Left colon (tissue), 2 donors: ENCODE measurements at places on chromosomes 11 and 22.

DNA sequence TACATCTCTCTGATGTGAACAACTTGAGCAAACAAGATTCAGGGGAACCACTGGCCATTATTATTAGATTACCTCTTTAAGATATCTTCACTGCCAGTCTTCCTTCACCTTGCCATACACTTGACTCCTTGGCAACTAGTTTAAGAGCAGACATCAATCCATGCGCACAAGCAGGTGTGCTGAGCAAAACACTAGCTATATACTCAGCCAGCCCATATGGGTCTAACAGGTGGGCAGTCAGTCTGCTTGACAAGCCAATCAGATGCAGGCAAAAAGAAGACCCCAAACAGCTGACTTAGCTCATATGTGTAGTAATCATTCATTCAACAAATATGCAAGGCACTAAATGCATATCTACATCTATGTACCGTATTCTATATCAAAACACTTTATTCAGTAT lies 101.2 kb downstream of the SIK3 start:
- DNase-seq = no peak

- DNase-seq = no peak
Observed at GRCh38 chr11:78080818-78081495, 1.3 kb upstream of the NDUFC2 start.

DNA sequence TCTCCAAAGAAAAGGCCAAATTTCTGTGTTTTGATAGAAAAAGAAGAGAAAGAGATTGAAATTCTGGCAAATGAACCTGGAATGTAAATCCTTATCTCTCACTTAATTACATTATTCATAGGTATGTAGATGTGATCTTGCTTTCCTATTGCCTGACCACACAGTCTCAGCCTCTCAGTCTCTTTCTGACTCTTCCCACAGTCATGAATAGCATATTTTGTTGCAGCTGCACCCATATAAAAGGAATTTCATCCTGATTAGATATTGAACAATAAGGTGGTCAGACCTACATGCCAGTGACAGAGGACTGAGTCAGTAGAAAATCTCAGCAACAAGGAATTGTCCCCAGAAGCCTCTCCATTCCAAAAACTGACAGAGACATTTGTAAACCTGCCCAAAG lies 62.9 kb upstream of the LRRC4C start:
- DNase-seq = no peak

DNA sequence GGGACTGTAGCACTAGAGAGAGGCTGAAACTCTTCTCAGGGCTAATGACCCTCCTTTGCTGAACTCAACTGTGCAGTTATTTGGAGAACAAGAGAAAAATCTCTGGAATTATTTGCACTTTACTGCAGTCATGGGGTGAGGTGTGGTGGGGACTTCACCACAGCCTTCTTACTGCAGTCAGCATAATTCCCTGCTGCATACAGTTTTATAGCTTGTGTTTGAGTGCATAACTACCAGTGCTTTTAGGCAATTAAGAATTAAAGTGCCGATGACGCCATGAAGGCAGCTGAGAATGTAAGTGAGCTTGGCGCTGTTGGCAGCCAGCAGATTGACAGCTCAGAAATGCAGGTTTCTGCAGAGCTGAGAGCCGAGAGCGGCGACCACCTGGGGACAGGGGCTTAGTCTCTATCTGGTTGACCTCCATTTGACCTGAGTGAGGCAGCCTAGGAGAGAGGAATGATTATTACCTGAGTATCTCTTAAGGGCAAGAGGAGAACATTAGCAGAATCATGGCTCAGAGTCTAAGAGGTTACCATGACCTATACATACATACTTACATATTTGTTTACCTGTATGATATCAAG lies 830.0 kb downstream of the NTM start:
- DNase-seq = no peak

GRCh38 chr11:19199771-19200170 lies 2.0 kb downstream of the CSRP3 start:
- DNase-seq = no peak

DNA sequence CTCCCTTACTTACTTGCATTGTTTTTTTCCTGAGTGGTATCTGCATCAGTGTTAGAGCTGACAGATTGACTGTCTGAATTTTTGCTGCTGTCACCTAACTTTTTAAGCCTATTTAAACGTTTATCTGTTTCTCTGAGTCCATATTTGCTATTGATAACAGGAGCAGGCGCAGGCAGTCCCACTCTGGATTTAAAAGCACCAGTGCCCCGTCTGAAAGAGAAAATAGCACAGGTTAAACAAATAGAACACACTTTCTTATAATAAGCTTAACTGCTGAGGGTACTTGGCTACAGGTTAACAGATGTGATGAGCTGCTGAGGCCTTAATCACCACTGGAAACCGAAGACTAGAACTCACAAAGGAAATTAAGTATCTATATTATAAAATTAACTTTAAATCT lies 45.8 kb upstream of the CHKA start:
- no peak for DNase-seq

- no peak for DNase-seq
Observed at GRCh38 chr11:123187665-123188507, 7.2 kb downstream of the CLMP start.

DNA sequence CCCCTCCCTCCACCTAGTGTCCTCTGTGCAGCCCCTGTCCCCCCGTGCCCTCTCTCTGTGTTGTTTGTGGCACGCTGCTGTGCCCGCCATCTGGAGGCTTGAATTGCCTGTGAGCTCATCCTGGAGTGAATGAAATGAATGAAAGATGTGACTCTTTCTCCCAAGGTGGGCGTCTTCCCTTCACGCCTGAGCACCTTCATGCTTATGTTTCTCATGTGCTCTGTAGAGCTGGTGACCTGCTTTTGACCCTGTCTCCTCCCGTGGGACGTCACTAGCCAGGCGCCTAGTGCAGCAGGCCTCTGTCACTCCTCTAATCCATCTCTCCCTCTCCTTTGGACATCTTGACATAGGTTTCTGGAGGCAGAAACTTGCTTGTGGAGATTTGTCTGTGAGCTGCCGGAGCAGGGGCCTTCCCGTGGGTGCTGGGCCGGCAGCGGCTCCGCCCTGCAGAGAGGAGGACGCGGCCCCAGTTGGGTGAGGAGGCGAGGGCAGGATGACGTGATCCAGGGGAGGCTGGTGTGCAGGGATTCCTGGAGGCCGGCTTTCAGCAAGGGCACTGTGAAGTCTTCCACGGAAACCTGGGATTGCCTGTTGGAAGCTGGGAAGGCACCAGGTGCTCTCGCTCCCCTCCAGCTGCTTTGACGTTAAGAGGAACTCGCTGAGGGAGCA lies 40.6 kb downstream of the MUC6 start:
- DNase-seq = no peak

DNA sequence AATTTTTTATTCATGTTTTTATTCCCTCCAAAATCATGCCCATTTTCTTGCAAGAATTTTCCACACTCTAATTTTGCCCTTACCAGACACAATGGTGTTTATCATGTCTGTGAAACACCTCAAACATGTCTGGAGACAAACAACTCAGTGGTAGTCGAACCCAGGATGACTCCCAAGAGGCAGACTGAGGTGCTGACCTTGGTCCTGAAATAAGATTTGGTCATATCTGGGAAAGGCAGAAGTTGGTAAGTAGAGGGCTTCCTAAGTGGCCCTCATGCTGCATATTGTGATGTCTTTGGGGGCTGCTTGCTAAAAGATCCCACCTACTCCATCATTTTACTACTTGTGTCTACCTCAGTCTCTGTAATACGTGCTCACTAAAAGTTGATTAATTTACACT lies 369.4 kb upstream of the ISX start:
- no peak for DNase-seq

- DNase-seq = no peak
Observed at GRCh38 chr22:31045900-31046538, 35.1 kb upstream of the SMTN start.

GRCh38 chr11:63869171-63869591 lies 30.3 kb downstream of the MARK2 start:
- DNase-seq = peak; percentile 73

GRCh38 chr11:79018371-79018849 lies 422.4 kb downstream of the TENM4 start:
- DNase-seq = no peak

- no peak for DNase-seq
Observed at GRCh38 chr11:27161071-27161470, 120.5 kb downstream of the BBOX1 start.

DNA sequence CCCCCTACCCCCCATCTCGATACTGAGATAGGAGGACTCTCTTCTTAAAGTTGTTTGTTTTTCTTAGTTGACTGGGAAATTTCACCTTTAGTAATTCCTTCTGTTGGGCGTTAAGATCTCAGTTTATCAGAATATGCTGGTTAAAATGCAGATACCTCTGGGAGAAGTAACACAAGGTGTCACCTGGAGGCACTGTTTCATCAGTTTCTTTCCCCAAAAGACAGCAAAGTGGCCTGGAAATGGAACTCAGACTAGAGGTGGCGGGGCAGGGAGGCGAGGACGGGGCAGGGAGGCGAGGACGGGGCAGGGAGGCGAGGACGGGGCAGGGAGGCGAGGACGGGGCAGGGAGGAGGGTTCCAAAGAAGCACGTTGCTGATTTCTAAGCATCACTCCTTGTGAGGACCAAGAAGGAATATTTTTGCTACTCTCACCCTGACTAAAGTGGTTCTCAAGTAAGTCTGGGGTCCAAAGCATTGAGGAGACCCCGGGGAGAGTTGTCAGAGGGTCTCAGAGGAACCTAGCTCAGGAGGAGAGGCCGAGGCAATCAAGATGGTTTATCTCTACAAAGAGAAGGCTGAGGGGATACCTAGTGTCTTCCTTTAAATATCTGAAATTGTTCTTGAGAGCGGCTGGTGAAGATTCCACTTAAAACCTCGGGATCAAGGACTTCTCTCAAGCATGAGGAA lies 147.0 kb upstream of the B3GAT1 start:
- DNase-seq = no peak

DNA sequence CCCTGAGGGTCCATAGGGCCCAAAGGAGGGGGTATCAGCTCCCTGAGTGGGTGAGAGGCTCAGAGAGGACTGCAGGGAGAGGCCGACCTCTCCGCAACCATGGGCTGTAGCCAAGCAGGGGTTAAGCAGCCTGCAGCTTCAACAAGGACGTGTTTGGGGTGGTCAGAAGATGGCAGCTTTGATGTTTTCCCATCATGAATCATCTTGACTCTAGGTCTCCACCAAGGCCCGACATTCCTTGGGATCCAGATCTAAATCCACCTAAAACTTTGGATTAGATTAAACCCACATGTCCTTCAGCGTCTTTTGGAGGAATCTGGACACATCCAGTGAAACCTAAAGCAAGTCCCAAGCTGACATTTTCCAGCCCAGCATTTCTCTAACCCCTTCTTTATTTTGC lies 19.8 kb downstream of the FBLN1 start:
- no peak for DNase-seq

DNA sequence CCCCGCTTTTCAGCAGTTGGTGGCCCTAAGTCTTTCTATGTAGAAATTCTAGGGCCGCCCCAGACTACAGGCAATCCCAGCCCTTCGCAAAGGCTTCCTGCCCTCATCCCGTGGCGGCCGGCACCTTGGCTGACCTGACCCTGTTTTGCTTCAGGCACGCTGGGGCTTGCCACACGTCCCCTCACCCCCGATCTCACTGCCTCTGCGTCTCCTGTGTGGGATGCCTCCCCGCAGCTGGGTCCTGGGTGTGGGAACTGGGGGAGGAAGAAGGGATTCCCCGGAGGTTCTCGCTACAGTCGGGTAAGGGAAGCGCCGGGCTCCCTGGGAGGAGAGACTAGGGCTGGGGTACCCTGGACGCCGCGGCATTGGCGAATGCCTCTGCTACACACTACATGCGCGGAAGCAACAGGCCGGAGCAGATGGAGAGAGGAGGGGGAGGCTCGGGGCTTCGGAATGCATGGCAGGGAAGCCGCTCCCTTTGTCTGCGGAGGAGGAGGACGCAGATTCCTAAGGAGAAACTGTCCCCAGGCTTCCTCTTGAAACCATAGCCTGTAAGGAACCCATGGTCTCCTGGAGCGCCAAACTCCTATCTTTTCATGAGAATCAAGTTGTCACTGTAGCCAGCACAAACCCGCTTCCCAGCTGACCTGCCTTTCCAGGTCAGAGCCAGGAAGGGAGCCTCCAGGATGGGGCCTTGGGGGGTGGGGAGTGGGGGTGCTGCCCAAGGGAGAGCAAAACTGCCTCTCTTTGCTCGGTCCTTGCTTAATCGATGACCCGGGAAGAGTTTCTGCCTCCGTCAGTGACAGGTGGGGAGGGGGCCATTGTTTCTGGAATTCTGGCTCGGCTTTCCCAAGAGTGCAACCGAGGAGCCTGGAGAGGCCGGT lies 1.4 kb downstream of the DTX4 start:
- peak; percentile 40 for DNase-seq

GRCh38 chr11:27861706-27862430 lies 161.6 kb upstream of the BDNF start:
- DNase-seq = no peak

DNA sequence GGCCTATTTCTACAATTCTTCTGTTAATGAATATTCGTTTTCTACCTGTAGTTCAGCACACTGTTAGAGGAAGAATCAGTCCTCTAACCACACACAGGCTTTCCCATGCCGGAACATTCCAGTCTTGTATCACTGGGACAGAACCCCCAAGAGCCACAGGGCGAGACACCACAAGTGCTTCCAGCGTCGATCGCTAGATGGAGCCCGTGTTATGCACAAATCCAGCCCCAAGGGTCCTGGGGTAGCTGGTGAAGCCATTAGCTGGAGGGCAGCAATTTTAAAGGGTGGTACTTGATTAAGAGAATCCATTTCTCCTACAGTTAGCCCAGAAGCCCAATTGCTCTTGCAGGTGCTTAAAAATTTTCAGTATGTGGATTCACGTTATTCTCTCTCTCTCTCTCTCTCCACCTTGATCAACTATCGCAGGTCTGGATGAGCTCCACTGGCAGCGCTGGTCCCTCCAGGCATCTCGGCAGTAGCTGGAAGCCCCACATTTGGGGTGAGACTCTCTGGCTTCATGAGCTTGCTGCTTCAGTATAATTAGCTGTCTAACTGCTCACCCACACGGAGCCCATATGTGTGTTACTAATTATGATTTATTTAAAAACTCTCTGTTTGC lies 148.2 kb upstream of the SNX19 start:
- no peak for DNase-seq

GRCh38 chr11:128955636-128956035 lies 13.0 kb upstream of the TP53AIP1 start:
- no peak for DNase-seq

GRCh38 chr22:45159652-45160462 lies 3.9 kb upstream of the NUP50 start:
- DNase-seq = peak; percentile 20

DNA sequence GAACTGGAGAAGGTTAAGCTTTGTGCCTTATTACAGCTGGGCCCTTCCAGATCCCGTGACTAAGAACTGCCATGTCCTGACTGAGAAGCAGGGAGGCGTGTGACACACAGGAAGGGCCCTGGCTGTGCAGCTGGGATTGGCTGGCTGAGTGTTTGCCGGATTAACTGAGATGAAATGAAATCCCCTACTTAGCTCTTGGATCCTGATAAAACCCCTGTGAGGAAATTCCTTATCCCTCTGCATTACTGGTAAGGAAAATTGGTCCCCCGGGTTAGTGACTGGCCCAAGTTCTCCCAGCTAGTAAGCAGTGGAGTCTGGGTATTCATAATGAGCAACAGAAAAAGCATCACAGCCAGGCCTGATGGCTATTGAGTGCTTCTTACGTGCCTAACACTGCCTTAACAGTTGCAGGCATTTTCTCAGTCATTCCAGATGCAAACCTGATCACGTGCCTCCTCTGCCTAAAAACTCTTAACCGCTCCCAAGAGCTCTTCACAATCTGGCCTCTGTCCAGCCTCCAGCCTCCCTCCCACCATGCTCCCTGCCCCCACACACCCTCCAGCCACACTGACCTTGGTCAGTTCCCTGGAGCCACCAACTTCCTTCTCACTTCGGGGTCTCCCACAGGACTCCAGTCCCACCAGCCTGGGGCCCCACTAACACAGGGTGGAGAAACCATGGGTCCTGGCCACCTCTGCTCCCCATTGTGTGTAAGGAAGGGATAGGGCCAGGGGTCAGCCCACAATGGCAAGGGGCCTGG lies 37.8 kb downstream of the ARRB1 start:
- no peak for DNase-seq
